Suprapubic skin (tissue), 4 donors: ENCODE measurements at places on chromosomes 6 and 20. TPM values are rescaled to one million over a fixed set of nuclear protein-coding genes. Genes with fewer than 3 reads are reported as not detected.

Gene BPIFB1
- not detected for total RNA-seq

GRCh38 chr6:113102761-113103160 lies 754.4 kb upstream of the MARCKS start:
- no peak for DNase-seq

Gene CNR1
- total RNA-seq: 6.2 TPM

- DNase-seq: no peak
These were observed 122.6 kb upstream of the MCHR2 start for GRCh38 chr6:100116411-100117194.

DNA sequence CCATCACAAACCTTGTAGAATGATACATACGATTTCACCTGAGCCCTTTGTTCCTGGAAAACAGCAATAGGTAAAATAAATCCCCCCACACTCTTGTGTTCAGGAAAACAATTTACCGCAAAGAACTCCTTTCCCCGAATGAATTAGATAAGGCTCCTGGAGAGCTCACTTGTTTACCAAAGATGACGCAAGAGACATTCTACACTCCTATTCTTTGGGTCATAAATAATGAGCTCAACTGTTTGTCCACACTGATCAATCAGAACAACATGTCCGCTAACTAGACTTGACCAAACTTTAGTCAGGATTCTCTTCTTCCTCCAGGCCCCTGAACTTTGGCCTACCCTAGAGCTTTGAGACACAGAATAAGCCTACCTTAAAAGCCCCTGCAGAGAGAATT lies 271.9 kb upstream of the OPRM1 start:
- no peak for DNase-seq

Gene GJA1
- total RNA-seq: 329 TPM

DNA sequence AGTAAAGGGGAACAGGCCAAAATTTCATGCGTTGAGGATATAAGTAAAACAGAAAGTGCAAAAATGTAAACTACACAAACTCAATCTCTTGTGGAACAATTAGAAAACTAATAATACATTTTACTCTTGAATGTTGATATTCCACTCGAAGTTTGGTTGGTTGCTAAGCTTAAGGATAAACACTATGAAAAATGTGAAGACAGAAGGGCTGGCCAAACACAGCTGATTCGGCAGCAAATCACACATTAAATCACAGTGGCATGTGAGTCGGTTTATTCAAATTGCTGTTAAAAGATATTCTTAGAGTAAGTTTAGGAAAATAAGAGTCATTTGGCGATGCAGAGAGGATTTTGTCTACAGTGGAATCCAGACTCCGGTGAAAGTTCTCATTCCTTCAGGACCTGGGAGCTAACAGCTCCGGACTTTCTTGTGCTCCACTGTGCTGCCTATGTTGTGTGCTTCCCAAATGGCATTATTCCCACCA lies 1.4 kb upstream of the EPM2A start:
- DNase-seq: no peak

- no peak for DNase-seq
These were observed 15.6 kb upstream of the STX11 start for GRCh38 chr6:144134737-144135136.
